T-helper 2 cell (primary cell): ENCODE measurements at places on chromosomes 7 and 10.

DNA sequence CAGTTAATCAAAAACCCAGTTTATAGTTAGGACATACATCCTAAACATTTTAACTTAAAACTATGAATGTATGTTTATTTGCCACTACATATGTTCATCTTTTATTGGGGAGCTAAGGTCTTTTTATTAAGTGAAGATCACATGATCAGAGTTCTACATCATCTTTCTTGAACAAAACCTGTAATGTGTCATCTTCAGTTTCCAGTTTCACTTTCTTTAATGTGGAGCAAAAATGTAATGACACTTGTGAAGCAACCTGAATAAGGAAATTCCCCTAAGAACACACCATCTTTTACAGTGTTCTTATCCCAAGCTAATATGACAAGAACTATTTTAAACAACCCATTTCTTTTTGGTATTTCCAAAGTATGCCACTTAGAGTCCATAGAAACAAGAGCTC, 166.7 kb upstream of the BET1 start:
- no peak for DNase-seq

DNA sequence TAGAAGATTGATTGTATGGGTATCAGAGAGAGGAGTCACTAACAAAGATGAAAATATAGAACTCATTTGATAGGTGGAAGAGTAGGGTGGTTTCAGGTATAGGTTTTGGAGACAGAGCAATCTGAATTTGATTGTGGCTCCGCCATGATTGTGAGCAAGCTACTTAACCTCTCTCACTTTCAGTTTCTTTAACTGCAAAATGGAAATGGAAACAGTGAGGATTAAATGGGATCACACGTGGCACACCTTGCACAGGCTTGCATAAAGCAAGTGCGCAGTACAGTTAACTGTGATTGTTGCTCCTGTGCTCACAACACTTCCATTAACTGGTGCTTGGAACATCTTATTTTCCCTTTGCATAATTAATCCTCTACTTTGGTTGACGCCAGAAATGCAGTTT, 54.9 kb downstream of the ATXN7L1 start:
- no peak for DNase-seq

- no peak for DNase-seq
These were observed 2.2 kb downstream of the IRF5 start for GRCh38 chr7:128939861-128940410.

- DNase-seq: no peak
These were observed 21.4 kb downstream of the STAMBPL1 start for GRCh38 chr10:88901206-88901983.

DNA sequence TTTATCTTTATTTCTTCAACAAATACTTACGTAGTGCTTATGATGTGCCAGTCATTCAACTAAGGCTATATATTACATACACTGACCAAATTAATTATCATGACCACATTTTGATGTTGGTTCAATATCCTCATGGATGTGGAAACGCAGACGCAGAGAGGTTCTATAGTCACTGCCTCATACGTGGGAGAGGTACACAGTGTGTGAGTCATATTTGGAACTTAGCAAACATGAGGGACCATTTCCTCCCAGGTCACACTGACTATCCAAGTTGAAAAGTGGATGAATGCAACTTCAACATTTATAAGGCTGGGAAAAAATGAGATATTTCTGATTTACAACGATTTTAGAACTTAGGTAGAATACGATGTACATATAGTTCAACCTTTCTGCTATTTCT, 113.6 kb downstream of the PRLHR start:
- DNase-seq: no peak

- DNase-seq: no peak
These were observed 9.6 kb upstream of the CCM2 start for GRCh38 chr7:44990109-44991023.

- DNase-seq: no peak
These were observed 534.5 kb upstream of the MKI67 start for GRCh38 chr10:128660726-128661125.

- no peak for DNase-seq
These were observed 46.1 kb upstream of the MTPN start for GRCh38 chr7:136023134-136023869.

GRCh38 chr10:81192221-81192788, 654.6 kb downstream of the SH2D4B start:
- DNase-seq: no peak

- DNase-seq: no peak
These were observed 80.0 kb upstream of the UNC5B start for GRCh38 chr10:71132321-71132810.

DNA sequence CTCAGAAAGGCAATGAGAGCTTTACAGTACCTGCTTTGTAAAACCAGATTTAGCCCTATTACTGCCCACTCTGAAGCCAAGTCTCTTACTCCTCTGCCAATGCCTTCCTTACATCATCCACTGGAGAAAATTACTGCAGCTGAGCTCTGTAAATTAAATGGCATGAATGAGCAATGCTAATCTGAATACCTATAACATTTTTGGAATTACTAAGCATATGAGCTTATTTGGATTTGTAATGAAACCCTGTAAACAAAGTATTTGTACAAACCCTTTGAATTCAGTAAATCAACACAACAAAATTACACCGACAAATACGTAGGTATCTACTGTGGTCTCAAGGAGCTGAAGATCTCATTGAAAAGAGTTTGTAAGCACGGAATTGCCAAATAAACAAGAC, 12.1 kb upstream of the CCNY start:
- DNase-seq: no peak

DNA sequence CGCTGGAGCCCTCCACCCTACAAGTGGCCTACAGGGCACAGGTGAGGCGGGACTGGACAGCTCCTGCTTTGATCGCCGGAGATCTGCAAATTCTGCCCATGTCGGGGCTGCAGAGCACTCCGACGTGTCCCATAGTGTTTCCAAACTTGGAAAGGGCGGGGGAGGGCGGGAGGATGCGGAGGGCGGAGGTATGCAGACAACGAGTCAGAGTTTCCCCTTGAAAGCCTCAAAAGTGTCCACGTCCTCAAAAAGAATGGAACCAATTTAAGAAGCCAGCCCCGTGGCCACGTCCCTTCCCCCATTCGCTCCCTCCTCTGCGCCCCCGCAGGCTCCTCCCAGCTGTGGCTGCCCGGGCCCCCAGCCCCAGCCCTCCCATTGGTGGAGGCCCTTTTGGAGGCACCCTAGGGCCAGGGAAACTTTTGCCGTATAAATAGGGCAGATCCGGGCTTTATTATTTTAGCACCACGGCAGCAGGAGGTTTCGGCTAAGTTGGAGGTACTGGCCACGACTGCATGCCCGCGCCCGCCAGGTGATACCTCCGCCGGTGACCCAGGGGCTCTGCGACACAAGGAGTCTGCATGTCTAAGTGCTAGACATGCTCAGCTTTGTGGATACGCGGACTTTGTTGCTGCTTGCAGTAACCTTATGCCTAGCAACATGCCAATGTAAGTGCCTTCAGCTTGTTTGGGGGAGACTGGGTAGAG, at the start of gene COL1A2:
Gene COL1A2, plus strand, starts transcription at position 459 of the 704 bp plus-strand sequence. Its CDS starts 137 bp downstream, at position 596.
- peak; percentile 4 for DNase-seq

GRCh38 chr10:14302035-14302434, 28.7 kb downstream of the FRMD4A start:
- no peak for DNase-seq

DNA sequence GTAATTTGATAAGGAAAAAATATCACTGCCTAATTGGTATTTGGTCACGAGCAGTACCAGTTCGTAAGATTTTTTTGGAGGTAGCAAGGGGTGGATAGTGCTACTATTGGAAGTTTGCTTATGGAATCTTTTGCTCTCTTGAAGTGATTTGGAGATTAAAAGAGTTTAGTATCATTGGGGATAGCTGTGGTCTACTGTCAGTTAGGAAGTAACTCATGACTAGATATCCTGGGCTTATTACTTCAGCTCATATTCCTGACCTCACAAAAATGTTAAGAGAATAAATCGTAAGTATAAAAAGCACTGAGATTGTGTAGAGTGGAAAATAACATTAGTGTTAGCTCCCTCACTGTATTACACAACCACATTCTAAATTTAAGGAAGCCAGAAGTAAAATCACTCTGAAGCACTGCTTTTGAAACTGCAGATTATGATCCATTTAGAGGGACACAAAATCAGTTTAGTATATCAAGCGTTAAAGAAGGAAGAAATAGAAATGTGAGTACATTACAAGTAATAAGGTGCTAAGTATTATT, 22.6 kb downstream of the SGPL1 start:
- DNase-seq: no peak

DNA sequence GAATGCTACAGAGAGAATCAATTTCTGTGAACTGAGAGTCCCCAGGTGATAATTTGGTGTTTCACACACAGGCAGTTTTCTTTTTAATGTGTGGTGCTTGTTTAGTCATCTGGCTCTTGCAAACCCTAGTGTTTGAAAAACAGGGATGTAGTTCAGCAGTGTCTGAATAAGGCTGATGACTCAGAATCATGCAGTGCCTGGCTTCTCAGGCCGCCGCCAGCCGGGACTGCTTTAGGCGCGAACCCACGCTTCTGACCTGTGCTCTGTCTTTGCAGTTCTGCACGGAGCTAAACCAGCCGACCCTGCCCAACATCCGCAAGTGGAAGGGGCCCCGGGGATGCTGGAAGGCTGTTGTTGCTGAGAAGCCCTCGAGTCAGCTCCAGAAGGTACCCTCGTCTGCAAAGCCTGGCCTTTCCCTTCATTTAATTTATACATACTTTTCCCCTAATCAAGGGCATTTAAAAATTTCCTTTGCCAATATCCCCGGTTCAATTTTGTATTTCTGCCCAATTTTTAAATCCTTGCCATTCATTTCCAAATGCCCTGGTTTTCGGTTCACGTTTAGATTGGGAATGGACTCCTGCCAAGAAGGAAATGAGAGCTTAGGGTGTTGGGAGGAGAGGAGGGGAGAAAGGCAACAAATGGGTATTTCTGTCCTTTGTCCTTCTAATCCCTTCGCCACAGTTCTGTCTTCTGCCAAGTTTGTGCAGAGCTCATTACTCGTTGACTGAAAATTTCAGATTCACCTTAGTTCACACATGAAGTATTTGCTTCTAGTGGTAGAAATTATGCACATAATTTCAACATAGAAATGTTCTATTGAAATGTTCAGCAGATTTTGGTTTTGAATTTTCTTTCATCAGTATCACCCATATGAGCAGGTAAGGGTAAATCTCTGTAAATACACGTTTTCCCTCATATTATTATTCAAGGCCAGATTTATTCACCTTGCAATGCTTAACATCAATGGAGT, 108.5 kb upstream of the ANLN start:
- no peak for DNase-seq

GRCh38 chr7:83976302-83976701, 218.3 kb downstream of the SEMA3A start:
- peak; percentile 17 for DNase-seq

- no peak for DNase-seq
These were observed 25.6 kb downstream of the TM9SF3 start for GRCh38 chr10:96560966-96561887.

DNA sequence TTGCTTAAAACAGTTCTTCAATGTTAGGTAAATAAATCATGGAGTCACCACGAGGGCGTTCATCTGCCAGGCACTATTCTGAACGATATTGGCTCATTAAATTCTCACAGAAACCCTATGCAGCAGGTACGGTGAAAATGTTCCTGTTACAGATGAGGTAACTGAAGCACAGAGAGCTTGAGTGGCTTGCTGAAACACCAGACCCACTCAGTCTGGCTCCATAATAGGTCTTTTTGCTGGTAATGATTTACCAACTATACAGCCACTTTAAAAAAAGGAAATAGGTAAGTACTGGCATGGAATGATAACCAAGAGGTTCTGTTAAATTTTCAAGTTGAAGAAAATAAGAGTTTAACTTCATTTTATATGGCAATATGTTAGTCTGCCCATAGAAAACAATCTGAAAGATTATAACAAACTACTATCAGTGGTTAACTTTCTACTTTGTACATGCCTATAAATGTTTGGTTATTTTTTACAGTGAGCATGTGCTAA, 1.3 kb upstream of the TM9SF3 start:
- no peak for DNase-seq

- DNase-seq: no peak
These were observed 366.5 kb upstream of the AKR1E2 start for GRCh38 chr10:4459531-4459930.

GRCh38 chr7:155669717-155670505, 25.4 kb downstream of the RBM33 start:
- DNase-seq: no peak

DNA sequence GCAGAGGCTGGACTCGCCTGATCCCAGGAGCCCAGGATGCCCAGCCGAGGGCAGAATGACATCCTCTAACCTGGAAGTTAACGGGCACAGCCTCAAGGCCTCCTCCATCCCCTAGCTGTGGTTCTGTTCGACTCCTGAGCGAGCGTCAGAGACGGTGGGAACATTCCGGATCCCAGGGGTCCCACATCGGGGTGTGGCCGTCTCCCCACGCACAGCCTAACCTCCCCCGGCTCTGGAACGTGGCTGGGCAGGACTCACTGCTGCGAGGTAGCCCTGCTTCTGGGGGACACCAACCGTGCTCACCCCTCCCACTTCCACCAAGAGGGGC, 8.4 kb downstream of the FOXL3 start:
- no peak for DNase-seq

GRCh38 chr7:936386-937054, 18.0 kb downstream of the ADAP1 start:
- DNase-seq: no peak

- no peak for DNase-seq
These were observed 23.3 kb downstream of the YAE1 start for GRCh38 chr7:39589323-39590111.

GRCh38 chr7:5426226-5426475, 2.5 kb upstream of the TNRC18 start:
- DNase-seq: no peak

DNA sequence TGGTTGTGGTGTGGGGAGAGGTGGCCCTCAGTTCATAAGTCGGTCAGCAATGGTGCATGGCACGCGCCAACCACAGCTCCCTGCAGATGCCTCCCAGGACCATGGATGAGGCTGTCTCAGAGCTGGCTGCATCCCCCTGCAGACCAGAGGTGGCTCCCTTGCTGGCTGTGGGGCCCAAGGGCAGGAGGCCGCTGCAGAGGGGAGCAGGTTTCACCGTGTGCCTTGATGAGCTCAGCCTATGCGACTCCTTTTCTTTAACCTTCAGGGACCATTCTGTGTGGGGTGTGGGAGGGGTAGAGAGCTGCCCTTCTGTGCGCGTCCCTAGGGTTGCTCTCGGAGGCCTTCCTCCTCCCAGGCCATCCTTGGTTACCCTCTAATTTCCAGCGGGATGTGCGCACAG, 152.4 kb downstream of the ACTR3B start:
- no peak for DNase-seq

DNA sequence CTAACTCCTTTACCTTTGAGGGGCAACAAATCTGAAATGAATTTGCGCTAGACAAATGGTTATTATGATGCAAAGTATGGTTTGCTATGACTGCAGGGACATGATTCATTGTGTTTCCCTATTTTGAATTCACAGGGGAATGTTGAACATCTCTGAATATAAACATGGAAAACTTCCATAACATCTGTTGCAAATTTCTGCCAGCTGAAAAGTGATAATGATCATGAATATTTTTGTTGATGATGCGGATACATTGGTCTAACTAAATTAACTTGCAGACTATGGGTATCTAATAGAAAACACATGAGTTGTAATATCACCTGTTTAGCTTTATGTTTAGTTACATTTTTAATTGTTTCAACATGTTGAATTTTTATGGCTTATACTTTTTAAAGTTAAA, 1325.5 kb downstream of the REEP3 start:
- DNase-seq: no peak

- no peak for DNase-seq
These were observed 659.6 kb downstream of the CCSER2 start for GRCh38 chr10:84988011-84988410.
